NCI-H1436 treated with DMSO at 0.1 percent for 48 hours (cell line): ENCODE measurements at places on chromosomes 12 and 14.

DNA sequence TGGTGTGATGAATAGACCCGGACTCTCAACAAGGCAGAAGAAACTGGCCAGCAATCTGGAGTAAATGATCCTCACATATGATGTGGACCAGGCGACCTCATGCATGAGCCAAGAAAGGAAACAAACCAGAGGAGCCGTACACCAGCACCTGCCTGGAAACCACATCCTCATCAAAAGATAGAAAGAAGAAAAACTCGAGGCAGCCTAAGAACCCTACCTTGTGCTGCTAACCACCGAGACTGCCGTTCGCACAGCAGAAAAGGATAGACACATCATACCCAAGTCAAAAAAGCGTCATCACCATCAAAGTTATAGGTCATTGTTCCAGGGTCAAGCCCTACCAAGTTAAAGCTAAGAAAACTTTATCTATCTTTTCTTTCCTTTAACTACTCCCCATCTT lies 66.7 kb downstream of the RESF1 start:
- no peak for DNase-seq

- DNase-seq, result no peak
Observed at GRCh38 chr12:57619434-57620244, 8.4 kb downstream of the ARHGEF25 start.

GRCh38 chr12:124420996-124421674 lies 126.2 kb downstream of the RFLNA start:
- no peak for DNase-seq

DNA sequence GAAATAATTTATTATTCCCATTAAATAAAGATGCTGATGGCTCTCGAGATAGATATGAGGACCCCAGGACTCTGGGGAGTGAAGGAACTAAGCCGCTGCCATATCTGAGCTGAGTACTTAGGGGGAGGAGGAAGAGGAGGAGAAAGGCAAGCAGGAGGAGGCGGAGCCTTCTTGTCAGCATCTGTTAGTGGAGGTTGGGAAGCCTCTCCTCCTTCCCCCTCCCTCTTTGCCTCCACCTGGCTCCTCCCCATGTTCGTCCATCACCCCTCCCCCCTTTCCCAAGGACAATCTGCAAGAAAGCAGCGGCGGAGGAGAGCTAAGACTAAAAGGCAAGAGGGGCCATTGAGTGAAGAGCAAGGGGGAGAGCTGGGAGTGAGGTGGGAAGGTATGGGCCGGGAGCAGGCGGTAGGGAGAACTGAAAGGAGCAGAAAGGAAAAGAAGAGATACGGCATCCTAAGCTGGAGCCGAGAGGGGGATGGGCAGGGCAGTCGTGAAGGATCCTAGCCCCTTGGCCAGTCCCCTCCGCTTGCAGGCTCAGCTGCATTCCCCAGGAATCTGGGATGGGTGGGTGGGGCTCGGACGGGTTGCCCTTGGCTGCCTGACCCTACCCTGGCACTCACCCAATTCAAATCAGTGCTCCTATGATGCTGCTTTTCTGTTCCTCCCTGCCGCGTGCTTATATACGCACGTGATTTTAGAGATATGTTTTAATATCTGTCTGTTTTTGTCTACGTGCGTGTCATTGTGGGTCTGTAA lies at the start of gene PFKM:
Gene PFKM (plus strand): TSS at position 287 of the 756 bp plus-strand sequence. CDS start 3,411 bp downstream, outside the sequence.
- DNase-seq, result peak; percentile 67

- no peak for DNase-seq
Observed at GRCh38 chr12:47277972-47278448, 198.3 kb upstream of the AMIGO2 start.

GRCh38 chr12:89693639-89694202 lies 14.9 kb downstream of the ATP2B1 start:
- no peak for DNase-seq

- no peak for DNase-seq
Observed at GRCh38 chr12:131128556-131128955, 174.8 kb downstream of the ADGRD1 start.

- DNase-seq, result no peak
Observed at GRCh38 chr14:36516719-36517241, 3.3 kb downstream of the NKX2-1 start.

DNA sequence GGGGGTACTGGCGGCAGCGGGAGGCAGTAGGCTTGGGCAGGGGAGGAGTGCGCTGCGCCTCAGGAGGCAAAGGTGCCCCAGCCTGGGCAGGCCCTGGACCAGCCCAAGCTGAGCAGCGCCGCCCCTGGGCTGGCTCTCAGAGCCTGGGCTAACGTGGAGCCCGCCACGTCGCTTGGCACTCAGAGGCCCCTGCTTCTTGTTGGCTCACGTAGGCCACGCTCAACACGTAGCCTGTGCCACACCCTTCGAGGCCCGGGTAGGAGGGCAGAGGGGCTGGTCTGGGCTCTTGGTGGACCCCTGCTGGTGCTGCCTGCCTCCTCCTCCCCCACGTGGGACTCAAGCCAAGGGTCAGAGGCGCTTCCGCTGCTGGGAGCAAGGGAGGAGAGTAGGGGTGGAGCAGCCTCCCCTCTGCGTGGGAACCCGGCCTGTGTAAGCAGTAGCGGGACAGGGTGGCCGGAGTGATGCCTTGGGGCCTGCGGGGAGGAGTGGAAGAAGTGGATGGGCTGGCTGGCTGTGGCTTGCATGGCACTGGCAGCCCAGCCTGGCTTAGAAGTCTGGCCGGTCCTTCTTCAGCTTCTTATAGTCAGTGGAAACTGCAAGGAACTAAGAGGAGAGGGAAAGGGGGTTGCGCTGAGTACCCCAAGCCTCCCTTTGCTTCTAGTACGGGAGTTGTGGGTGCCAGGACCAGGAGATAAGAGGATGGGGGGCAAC lies 5.7 kb downstream of the SHMT2 start:
- no peak for DNase-seq

GRCh38 chr14:32370714-32371113 lies 41.6 kb downstream of the AKAP6 start:
- no peak for DNase-seq

DNA sequence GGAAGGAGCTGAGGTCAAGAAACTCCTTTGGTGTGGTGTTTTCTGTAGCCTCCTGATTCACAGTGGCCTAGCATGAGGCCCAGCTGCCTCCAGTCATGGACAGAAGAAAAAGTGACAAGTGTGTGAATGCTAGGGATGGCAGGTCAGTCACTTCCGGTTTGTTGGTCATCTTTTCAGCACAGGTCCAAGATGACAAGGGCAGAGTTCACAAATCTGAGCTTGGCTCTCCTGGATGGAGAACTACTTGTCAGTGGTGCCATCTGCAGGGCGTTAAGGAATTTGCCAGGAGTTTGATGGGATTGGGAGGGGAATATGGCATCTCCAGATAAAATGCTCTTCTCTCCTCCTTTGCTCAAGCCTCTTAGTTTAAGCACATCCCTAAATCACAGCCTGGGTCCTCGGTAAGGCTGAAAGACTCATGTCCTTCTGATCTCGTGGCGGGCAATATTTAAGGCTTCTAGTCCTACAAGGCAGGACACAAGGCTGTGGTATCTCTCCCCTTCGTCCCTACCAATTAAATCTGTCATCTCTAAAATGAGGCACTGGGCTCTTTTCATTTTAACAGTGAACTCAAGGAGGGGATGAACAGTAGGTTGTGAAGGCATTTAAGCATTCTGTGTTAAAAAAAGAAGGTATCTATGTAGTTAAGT lies 10.0 kb downstream of the TUBA1B start:
- no peak for DNase-seq

- no peak for DNase-seq
Observed at GRCh38 chr14:76836029-76836630, 9.9 kb downstream of the LRRC74A start.

GRCh38 chr12:13154027-13154538 lies 42.4 kb upstream of the EMP1 start:
- DNase-seq, result no peak

GRCh38 chr12:124938108-124938507 lies 23.7 kb upstream of the UBC start:
- no peak for DNase-seq

- no peak for DNase-seq
Observed at GRCh38 chr12:27665704-27666103, 30.5 kb upstream of the REP15 start.

- no peak for DNase-seq
Observed at GRCh38 chr14:103022002-103022684, 35.2 kb downstream of the CDC42BPB start.

GRCh38 chr12:51751661-51752060 lies 96.9 kb downstream of the FIGNL2 start:
- no peak for DNase-seq
